Nucleus accumbens (tissue), 56 donors: ENCODE measurements at places on chromosomes 16 and 17.

DNA sequence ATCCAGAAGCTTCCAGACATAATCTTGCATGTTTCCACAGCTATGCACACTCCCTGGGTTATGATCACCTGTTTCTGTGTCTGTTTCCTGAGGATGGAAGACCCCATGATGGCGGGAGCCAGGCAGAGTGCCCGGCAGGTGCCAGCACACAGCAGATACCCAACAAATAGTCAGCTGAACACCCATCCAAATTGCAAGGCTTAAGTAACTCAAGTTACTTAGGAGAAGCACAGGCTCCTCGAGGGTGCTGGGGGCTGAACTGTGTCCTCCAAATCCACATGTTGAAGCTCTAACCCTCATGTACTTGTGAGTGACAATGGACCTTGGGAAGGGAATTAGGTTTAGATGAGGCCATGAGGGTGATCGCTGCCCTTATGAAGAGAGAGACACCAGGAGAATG is 79.5 kb upstream of the DOC2B start:
- no peak for DNase-seq

- DNase-seq = no peak
These were observed 26.6 kb upstream of the GINS2 start for GRCh38 chr16:85715169-85716021.

DNA sequence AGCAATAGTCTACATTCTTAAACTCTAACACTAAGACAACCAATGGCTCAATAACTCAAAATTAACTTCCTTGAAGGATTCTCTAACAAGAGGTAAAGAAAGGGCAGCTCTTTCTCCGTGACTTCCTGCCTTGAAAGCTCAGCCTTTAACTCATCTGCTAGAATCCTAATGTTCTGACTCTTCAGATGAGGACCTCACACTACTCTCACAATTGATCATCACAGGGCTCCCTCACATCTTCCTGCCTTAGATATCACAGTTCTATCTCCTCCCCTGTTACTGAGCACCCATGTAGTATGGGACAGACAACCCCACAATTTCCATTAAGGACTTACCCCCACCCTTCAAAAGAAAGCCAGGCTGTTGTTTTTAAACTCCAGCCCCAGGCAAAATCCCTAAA is 33.5 kb downstream of the SMURF2 start:
- no peak for DNase-seq

DNA sequence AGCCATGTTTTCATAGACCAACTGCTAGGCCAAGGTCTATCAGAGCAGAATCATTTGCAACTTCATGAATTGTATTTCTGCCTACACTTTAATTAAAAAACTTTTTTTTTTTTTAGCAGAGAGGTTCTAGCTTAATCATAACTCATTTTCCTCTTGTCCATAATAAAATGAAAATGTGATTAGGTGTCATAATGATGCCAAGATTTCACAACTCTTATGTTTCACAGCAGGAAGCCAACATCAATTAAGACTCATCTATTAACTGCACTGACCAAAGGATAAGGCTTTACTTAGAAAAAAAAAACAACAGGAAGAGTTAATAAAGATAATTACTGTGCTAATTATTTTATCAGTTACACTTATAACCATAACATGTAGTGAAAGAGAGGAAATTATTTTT is 18.9 kb upstream of the RNF43 start:
- DNase-seq = no peak

DNA sequence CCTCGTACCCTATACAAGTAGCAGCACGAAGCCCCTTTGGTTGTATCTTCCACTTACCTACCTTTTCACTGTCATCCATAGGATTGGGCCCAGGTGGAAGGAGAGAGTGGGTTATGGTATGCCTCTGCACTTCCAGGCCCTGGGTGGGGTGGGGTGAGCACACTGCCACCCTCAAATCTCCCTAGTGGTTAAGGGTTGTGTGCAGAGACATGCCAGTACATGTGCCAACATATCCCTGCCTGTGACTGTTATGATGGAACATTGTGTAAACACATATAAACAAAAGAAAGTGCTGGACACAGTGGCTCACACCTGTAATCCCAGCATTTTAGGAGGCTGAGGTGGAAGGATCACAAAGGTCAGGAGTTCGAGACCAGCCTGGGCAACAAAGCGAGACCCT is 11.1 kb downstream of the HROB start:
- DNase-seq = no peak
